Forelimb muscle (tissue), 1 donor: ENCODE measurements at places on chromosomes 11 and 22.

GRCh38 chr22:36349726-36350125, 38.0 kb downstream of the MYH9 start:
- DNase-seq: no peak

DNA sequence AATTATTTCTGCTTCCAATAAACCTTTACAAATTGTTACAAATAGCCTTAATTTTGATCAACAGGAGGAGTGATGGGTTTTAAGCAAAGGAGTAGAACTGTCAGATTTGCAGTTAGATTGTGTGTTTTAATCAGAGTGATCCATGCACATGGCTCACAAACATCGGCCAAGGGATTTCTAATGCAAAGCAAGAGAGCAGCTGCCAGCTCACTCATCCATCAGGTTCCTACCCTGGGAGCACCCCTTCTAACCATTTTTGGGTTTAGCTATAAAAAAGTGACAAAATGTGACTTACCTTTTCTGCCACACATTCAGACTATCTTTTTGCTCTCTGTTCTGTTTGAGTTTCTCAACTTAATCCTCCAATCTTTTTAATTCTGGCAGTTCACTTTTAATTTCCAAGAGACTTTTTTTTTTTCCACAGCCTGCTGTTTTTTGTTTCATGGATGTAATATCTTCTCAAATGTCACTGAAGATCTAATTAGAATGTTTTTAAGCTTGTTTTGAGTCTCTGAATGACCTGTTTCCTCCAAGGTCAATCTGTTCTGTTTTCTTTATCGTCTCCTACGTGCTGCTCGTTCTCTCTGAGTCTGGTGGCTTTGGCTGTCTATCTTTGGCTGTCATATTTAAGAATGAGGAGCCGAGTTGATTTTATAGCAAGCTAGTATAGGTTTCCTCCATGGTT, 6.0 kb downstream of the IZUMO1R start:
- DNase-seq: no peak

DNA sequence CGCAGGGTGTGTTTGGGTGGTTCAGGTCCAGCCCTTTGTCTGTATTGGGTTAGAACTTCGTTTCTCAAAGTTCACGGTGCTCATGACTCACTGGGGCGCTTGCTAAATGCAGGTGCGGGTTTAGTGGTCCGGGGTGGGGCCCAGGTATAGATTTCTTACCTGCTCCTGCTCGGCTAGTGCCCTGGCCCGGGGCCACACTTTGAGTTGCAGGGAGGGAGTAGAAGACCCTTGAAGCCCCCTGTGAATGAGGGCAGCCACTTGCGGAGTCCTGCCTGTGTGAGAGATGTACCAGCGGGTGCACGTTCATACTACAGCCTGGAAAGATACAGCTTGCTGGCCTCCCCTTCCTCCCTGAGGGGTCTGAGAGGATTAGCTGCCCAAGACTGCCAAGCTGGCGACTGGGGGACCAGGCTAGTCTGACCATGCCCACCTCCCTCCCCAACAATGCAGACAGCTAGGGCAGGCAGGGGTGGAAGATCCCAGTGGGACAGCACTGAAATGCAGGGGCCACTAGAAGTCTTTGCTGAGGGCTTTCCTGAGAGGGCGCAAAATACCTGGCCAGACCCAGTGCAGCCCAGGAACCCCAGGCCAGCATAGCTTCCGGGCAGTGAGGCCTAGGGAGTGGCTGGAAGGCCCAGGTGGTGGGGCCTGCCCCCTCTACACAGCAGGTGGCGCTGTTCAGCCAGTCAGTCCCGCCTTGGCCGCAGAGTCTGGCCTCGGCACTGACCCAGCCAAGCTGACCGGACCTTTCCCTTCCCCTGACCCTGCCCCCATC, 5.1 kb upstream of the MYRF start:
- no peak for DNase-seq

DNA sequence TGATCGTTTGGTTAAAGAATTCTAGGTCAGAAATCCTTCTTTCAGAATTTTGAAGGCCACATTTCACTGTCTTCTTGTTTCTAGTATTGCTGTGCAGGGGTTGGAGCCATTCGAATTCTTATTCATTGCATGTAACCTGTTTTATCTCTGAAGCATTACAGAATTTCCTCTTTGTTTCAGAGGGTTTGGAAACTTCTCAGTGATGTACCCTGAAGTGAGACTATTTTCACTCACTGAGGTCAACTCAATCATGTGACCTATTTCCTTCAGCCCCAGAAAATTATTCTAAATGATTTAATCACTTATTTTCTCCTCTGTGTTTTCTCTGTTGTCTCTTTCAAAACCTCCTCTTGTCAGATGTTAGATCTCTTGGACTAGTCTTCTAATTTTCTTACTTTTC, 147.8 kb downstream of the ENTHD1 start:
- no peak for DNase-seq

- no peak for DNase-seq
Observed at GRCh38 chr22:17949642-17950473, 74.5 kb downstream of the MICAL3 start.

GRCh38 chr11:131412061-131412460, 41.6 kb downstream of the NTM start:
- DNase-seq: no peak
